ENCODE measurements at places on chromosomes 2 and 18. TPM values are rescaled to one million over a fixed set of nuclear protein-coding genes. Genes with fewer than 3 reads are reported as not detected.

ACVR1C gene
- 1.7 TPM for total RNA-seq

DNA sequence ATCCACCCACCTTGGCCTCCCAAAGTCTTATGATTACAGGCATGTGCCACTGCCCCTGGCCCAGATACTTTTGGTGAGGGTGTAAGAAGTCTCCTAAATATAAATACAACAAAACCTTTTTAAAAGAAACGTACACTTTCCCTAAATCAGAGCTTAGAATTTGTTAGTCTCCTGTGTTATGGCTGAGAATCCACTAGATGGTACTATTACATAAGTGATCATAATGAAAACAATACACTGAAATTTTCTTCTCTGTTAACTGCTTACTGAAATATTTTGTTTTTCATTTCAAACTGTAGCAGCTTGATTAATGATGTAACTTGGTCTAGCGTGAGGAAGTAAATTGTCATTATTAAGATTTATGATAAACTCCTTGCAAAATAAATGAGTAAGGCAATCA lies 74.8 kb upstream of the FAM98A start:
- no peak for DNase-seq
- H3K36me3 ChIP-seq, result no peaks in the 10 kb centered on the region
- H3K4me1 ChIP-seq, result no peaks in the 10 kb centered on the region
- H3K27me3 ChIP-seq, result no peaks in the 10 kb centered on the region
- no peak overlapping the region for H3K27ac ChIP-seq
- no peak overlapping the region for H3K4me3 ChIP-seq

TMEM214 gene
- total RNA-seq, result 62.9 TPM

DNA sequence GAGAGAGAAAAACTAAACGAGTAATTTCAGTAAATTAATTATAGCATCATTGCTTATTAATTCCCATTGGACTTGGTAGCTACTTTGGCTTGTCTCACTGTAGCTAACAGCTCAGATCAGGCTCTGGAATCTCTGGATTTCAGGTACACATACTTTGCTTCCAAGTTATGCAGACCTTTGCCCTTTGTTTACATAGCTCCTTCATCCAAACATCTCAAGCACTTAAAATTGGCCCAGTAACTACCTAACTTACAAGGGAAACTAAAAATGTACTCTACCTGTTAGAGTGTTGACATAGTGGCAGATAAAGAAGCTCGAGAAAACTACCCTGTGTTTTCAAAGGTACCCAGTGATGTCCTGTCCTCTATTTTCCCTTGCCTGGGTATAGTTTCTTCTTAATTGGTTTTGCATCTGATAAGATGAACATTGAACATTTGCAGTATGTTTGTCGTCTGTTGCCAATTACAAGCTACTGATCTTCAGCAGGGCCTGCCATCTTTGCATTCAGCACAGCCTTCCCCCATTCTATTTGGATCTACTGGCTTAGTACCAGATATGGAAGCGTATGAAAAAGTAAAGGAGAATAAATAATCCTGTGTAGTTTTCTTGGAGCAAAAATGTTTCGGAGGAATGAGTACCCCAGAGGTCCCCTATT lies 601.5 kb upstream of the FANCL start:
- no peak for DNase-seq
- no peaks in the 10 kb centered on the region for H3K36me3 ChIP-seq
- no peak overlapping the region for H3K4me3 ChIP-seq
- H3K27ac ChIP-seq, result no peak overlapping the region

GRCh38 chr2:26457695-26458364 lies 20.1 kb downstream of the OTOF start:
- H3K27me3 ChIP-seq, result no peaks in the 10 kb centered on the region
- no peaks in the 10 kb centered on the region for H3K36me3 ChIP-seq
- H3K4me1 ChIP-seq, result no peaks in the 10 kb centered on the region
- peak; percentile 38 for DNase-seq
- no peak overlapping the region for H3K4me3 ChIP-seq

DNA sequence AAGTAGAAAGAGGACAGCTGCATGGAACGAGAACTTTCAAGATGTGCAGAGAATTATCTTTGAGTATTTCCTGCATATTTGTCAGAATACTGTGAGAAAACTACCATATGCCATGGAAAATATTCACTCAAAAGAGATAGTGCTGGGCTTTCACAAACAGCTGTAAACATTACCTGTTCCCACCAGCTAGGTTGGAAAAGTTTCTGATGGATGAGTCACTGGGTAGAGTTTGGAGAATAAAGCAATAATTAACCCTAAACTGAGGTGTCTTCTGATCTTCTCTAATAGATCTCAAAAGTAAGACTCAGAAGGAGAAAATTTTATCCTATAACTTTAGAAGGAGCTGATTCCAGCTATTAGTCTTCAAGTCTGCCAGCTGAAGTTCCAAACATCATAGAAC lies 3.9 kb upstream of the FSIP2 start:
- DNase-seq, result no peak
- H3K27me3 ChIP-seq, result peaks cover 9% of the 10 kb centered on the region
- no peak overlapping the region for H3K4me3 ChIP-seq
- no peaks in the 10 kb centered on the region for H3K4me1 ChIP-seq

GRCh38 chr2:182911813-182912517 lies 45.5 kb upstream of the FRZB start:
- peaks cover 45% of the 10 kb centered on the region for H3K36me3 ChIP-seq
- DNase-seq, result no peak
- H3K27ac ChIP-seq, result no peak overlapping the region
- H3K4me1 ChIP-seq, result no peaks in the 10 kb centered on the region

GRCh38 chr2:71884303-71885042 lies 263.2 kb downstream of the CYP26B1 start:
- peaks cover 26% of the 10 kb centered on the region for H3K4me1 ChIP-seq
- no peak overlapping the region for H3K4me3 ChIP-seq
- no peaks in the 10 kb centered on the region for H3K36me3 ChIP-seq
- DNase-seq, result no peak

- no peak overlapping the region for H3K4me3 ChIP-seq
- peaks cover 5% of the 10 kb centered on the region for H3K4me1 ChIP-seq
- no peak for DNase-seq
- no peaks in the 10 kb centered on the region for H3K36me3 ChIP-seq
These were observed 198.7 kb downstream of the CYP26B1 start for GRCh38 chr2:71948781-71949536.
